ENCODE measurements at places on chromosomes 16 and 17. TPM values are rescaled to one million over a fixed set of nuclear protein-coding genes. Genes with fewer than 3 reads are reported as not detected.

PLEKHH3 gene
- polyA plus RNA-seq, result 148 TPM

GDPD3 gene
- 3.6 TPM for polyA plus RNA-seq

PAQR4 gene
- polyA plus RNA-seq, result 12.5 TPM

DNA sequence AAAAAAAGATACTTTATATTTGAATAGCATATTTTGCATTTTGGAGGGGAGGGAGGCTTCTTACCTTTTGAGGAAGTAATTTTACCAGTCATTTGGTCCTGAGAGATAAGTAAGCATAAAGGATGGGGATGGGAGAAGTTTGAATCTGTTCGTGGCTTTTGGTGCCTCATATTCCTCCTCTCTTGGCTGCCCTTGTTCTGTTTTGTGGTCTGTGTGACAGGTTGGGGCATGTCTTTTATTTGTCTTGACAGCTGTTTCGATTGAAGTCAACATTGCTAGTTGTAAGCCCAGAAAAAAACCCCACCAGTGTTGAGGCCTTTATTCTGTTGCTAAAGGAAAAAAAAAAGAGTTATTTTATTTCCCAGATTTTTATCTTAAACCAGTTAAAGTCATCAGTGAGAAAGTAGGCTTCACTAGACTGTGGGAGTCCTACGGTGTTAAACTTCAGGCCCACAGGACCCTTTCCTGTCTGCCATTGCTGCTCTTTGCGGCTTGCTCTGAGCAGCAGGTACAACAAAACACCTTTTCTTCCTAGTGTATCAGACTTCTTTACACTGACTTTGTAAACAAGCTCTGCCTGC is 11.4 kb downstream of the SLC7A6 start:
- no peak overlapping the region for H3K4me3 ChIP-seq
- DNase-seq, result no peak
- no peak overlapping the region for H3K27ac ChIP-seq
- no peaks in the 10 kb centered on the region for H3K4me1 ChIP-seq
- H3K27me3 ChIP-seq, result no peaks in the 10 kb centered on the region

- no peak for DNase-seq
- no peak overlapping the region for H3K27ac ChIP-seq
- no peaks in the 10 kb centered on the region for H3K36me3 ChIP-seq
- no peak overlapping the region for H3K4me3 ChIP-seq
These were observed 14.6 kb downstream of the KIAA0513 start for GRCh38 chr16:85042167-85042526.

DNA sequence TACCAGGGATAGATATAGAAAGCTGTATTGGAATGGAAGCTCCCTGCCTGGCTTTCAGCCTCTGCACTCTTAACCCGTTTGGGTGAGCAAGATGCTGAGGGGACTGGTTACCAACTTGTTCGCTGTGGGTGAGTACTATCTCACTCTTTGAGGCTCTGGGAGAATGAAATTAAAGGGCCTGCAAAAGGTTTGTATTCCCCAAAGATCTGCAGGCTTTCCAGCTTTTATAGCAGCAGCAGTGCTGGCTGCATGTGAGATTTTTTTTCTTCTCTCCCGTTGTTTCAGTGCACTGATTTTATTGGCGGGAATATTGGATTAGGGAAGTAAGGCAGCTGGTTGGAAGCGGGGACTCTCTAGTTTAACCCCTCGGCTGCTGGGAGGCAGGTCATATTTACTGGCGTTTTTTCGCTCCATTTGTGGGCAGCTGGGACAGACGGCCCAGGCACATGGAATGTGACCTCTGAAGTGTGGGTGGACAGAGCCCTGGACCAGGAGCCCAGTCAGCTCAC is 30.9 kb downstream of the C17orf75 start:
- no peak for DNase-seq
- no peaks in the 10 kb centered on the region for H3K4me1 ChIP-seq

CNGB1 gene
- polyA plus RNA-seq, result 0.05 TPM

SHISA9 gene
- 0.33 TPM for polyA plus RNA-seq

EPN3 gene
- 25.4 TPM for polyA plus RNA-seq

DNA sequence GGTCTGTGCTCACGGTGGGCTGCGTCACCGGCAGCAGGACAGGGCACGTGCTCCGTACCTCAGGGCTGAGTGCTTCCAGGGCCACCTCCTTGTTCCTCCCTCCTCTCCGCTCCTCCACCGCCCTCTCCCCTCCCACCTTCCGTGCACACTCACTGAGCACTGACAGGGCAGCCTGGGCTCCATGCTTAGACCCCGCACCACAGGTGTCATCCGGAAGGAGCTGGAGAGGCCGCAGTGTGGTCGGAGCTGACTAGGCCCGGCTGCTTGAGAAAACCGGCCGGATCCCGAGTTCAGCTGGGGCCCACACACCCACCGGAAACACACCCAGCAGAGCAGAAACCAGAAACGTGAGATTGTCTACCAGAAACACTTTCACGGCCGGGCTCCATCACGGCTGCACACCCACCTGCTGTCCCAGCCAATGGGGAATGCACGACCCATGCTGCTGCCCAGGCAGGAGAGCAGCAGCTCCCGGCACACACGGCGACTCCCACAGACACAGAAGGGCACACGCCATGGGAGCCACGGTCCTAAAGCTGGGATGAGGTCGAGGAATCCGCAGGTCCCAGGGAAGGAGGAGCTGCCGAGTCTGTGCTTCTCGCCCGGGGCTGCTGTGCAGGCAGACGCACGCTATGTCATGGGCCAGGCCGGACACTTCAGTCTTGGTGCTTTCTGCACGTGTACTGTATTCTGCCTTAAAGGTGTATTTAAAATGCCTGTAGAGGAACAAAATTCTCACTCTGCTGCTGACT is 55.0 kb upstream of the ZNF469 start:
- H3K4me3 ChIP-seq, result no peak overlapping the region
- no peaks in the 10 kb centered on the region for H3K4me1 ChIP-seq
- no peaks in the 10 kb centered on the region for H3K27me3 ChIP-seq
- DNase-seq, result no peak
- no peak overlapping the region for H3K27ac ChIP-seq

DNA sequence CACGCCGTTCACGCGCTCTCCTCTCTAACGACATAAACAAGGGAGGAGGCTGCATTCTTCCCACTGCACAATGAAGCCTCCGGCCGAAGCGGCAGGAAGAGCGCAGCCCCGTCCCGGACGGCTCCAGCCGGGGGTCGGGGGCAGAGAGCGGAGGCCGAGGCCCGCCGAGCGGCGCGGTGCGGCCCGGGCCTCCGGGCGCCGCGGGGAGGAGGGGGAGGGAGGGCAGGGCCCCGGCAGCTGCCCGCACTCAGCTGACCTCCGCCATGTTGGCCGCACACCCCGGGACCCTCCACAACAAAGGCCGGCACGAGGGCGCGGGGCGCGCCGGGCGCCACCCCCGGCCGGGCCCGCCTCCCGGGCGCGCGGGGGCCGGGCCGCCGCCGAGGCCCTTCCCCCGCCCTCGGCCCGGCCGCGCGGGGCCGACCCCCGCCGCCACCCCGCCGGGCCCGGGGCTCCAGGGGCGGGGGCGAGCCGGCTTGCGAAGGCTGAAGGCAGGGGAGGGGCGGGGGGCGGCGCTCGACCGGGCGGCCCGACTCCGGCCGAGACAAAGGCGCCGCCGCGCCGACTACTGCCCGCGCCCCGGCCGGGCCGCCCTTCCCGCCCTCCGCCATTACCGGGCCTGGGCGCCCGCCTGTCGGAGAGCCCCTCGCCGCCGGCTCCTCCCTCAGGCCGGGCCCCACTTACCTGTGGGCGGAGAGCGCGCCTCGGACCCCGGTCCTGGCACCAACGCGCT is 527 bp downstream of the SIAH1 start:
- H3K27ac ChIP-seq, result peak overlapping the region; percentile 97
- peak overlapping the region; percentile 90 for H3K4me3 ChIP-seq
- H3K36me3 ChIP-seq, result no peaks in the 10 kb centered on the region
- H3K27me3 ChIP-seq, result no peaks in the 10 kb centered on the region
- DNase-seq, result peak; percentile 80

- no peak for DNase-seq
- H3K27me3 ChIP-seq, result no peaks in the 10 kb centered on the region
- H3K27ac ChIP-seq, result no peak overlapping the region
- H3K4me1 ChIP-seq, result no peaks in the 10 kb centered on the region
- H3K36me3 ChIP-seq, result no peaks in the 10 kb centered on the region
These were observed 41.7 kb downstream of the CNGB1 start for GRCh38 chr16:57929250-57929649.

DNA sequence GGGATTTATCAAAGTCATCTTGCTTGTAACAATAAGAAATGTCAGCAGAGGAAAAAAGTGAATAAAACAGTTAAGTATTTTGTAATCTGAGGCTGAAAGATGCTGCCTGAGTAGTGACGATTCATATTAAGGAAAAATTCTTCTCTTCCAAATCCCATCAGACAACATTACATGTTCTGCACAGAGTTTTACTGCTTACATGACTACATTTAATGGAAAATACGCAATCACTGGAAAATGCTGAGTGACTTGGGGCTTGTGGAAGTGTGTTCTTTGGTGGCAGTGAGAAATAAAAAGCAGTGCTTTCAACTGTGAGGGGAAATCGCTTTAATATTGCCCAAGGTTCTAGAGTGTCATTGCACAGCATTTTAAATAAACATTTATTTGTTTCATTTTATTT is 1025.2 kb upstream of the GOT2 start:
- no peaks in the 10 kb centered on the region for H3K4me1 ChIP-seq
- H3K36me3 ChIP-seq, result no peaks in the 10 kb centered on the region
- no peak overlapping the region for H3K27ac ChIP-seq
- no peak overlapping the region for H3K4me3 ChIP-seq
- no peaks in the 10 kb centered on the region for H3K27me3 ChIP-seq
- DNase-seq, result no peak

DNA sequence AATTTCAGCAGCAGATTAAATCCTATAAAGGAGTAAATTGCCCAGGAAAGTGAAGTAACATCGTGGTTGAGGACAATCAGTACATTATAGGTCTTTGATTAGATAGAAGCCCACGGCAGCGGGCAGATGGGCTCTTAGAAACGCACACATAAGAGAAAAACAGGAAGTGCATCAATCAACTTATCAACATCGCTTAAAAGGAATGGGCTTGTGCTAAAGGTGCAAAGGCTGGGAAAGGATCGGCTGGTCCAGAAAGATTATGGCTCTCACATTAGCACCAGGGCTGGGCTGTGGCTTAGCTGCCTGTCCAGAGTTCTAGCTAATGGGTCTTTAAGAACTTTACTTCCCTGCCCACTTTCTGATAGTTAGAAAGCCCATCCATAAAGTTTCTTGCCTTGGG is 292.0 kb upstream of the TNRC6C start:
- no peak overlapping the region for H3K27ac ChIP-seq
- H3K4me3 ChIP-seq, result no peak overlapping the region
- H3K4me1 ChIP-seq, result no peaks in the 10 kb centered on the region
- H3K27me3 ChIP-seq, result no peaks in the 10 kb centered on the region
- DNase-seq, result no peak
- no peaks in the 10 kb centered on the region for H3K36me3 ChIP-seq

DNA sequence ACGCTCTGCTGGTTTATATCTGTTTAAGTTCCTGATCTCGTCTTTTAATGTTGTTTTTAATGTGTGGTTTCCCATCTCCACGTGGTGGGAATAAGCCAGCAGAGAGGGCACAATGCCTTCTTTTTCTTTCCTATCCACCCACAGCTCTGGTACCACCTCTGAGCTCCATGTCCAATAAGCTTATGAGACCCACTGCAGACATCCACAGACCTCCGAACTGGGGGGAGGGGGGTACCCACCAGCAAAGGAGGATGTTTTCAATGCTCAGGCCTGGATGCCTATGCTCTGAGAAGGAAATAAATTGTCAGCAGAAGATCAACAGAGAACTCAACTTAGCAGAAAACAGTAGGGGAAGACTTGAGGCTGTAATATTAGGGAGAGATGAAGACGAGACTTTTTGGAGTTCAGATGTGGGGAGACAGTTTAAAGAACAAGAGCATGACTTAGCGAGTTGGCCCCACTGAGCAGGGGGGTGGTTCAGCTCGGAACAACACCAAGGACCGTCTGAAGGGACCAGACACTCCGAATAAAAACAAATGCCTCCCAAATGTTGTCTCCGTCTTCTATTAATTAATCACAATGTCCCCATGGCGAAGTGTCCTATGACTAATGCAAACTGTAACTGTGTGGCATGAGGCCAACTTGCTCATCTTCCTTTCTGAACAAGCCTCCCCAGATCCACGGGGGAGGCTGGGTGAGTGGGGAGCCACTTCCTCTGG is 62.7 kb downstream of the GAS7 start:
- H3K4me3 ChIP-seq, result no peak overlapping the region
- H3K27me3 ChIP-seq, result no peaks in the 10 kb centered on the region
- H3K27ac ChIP-seq, result no peak overlapping the region
- DNase-seq, result peak; percentile 20
- no peaks in the 10 kb centered on the region for H3K36me3 ChIP-seq
- no peaks in the 10 kb centered on the region for H3K4me1 ChIP-seq

PTX4 gene
- not detected for polyA plus RNA-seq

DNA sequence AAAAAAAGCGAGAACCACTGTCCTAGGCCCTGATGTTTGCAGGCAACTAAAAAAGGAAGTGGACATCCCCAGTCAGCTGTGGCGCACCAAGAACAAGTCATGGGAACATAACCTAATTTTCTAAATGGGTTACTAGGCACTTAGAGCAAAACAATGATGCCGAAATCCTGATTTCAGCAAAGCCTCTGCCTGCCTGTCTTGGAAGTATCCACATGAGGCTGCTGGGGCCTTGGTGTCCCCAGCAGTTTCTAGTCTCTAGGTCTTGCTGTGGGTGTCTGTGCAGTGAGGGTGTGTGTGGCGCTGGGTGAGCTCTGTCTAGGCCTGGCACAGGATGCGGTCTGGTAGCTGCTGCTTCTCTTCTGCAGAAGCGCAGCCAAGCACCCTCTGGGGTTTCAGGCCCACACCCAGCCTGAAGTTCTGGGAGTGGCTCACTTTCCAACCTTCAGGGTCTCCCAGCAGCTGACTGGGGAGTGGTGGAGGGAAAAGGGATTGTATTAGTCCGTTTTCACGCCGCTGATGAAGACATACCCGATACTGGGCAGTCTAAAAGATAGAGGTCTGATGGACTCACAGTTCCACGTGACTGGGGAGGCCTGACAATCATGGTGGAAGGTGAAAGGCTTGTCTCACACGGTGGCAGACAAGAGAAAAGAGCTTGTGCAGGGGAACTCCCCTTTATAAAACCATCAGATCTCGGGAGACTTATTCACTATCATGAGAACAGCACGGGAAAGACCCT is 21.1 kb downstream of the STH start:
- no peak overlapping the region for H3K4me3 ChIP-seq
- H3K4me1 ChIP-seq, result no peaks in the 10 kb centered on the region
- H3K36me3 ChIP-seq, result no peaks in the 10 kb centered on the region
- no peak for DNase-seq

NME1 gene
- 43.6 TPM for polyA plus RNA-seq

GRCh38 chr16:74556375-74556922 is 50.5 kb downstream of the GLG1 start:
- H3K4me1 ChIP-seq, result peaks cover 4% of the 10 kb centered on the region
- H3K27ac ChIP-seq, result no peak overlapping the region
- H3K27me3 ChIP-seq, result no peaks in the 10 kb centered on the region
- DNase-seq, result no peak
- H3K4me3 ChIP-seq, result no peak overlapping the region

GRCh38 chr16:10590342-10590741 is 9.9 kb upstream of the EMP2 start:
- H3K27me3 ChIP-seq, result no peaks in the 10 kb centered on the region
- H3K4me3 ChIP-seq, result no peak overlapping the region
- no peak overlapping the region for H3K27ac ChIP-seq
- DNase-seq, result no peak

RMI2 gene
- 1.5 TPM for polyA plus RNA-seq

- H3K36me3 ChIP-seq, result no peaks in the 10 kb centered on the region
- no peaks in the 10 kb centered on the region for H3K27me3 ChIP-seq
- H3K27ac ChIP-seq, result no peak overlapping the region
- no peak overlapping the region for H3K4me3 ChIP-seq
These were observed 31.2 kb downstream of the CTU2 start for GRCh38 chr16:88737298-88738150.

Data from pancreas (tissue), 10 donors.